Stomach (tissue), 19 donors: ENCODE measurements at places on chromosomes 12 and 14. TPM values are rescaled to one million over a fixed set of nuclear protein-coding genes. Genes with fewer than 3 reads are reported as not detected.

The OTX2 gene
- total RNA-seq: not detected

The CLEC9A gene
- not detected for total RNA-seq

The TRIM9 gene
- total RNA-seq: 1.2 TPM

DNA sequence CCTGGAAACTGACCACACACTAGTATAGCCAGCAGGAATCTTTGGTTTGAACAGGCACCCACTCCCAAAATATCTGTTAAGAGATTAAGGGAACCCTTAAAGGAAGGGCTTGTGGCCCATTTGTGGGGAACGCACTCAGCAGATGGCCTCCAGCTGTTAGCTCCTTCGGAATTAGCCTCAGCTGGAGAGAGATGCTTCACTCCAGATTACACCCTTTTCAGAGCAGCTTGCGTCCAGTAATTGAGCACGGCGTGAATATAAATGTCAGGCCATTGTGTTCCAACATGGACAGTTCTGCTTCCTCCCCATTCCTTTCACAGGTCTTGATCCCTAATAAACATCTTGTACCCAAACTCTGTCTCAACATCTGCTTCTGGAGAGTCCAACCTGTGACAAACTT is 397.8 kb downstream of the SEC23A start:
- DNase-seq: no peak

DNA sequence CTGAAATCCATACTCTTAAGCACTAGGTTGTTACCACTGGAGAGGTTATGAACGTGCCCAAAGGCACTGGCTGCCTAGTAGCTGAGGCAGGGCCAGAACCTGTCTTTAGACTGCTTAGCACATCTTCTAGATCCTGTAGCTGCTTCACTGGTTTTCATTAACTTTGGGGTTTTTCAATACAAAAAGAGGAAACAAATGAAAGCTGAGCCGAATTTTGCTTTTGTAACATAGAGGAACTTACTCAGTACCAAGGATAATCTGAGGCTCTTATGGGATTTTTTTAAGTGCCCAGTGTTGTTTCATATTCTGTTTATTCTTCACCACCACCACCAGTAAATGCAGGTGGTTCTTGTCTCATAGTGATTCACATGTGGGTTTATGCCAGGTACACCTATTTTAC is 396.1 kb downstream of the RAD51B start:
- DNase-seq: no peak

The FAM222A gene
- total RNA-seq: 5.4 TPM

DNA sequence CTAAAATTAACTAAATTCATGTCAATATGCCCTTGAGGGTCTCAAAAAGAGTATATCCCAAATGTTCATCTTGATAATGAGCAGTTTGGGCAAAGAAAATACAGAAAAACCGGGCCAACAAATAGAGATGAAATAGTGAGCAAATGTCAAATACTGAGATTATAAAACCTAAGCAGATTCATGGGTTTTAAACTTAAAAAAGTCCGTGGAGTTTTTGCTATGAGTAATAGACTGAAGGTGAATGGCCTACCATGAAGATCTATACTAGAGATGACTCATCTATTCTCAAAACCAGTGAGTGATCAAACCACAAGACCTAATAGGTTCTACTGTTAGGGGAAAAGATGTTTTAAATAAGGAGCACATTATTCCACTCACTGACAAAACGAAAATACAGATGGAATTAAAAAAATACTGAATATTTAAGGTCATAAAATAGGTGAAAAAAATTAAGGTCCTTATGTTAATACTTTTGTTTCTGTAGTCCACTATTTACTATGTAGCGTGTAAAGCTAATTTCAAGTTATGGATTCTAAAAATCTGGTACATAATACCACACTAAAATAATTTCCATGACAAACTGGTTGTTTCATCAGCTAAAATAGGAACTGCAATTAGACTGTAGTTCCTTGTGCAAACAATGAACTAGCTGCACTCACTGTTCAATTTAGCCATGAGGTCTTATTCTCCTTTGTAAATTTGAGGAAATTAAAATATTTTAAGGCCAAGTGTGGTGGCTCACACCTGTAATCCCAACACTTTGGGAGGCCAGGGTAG is 5.0 kb downstream of the HNRNPC start:
- DNase-seq: no peak

DNA sequence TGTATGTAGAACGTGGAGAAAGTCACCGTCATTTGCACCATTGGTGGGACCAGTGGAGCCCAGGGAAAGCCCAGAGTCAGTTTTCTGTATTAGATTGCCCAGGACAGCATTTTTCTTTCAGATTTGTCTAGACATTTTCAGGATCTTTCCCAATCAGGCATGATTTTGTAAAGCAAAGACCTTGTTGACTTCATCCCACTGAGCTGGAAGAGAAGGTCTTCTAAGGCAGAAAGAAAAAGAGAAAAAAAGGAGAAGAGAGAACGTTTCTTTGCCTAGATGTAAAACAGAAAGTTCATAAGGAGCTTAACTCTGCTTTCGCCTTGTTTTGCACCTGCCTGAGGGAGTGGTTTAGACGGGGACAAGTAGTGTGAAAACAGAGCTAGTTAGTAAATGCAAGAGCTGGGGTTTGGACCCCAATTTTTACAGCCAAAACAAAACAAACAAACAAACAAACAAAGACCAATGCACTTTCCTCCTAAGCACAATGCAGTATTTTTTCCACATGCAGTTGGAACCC is 273.1 kb downstream of the ZFP36L1 start:
- DNase-seq: no peak

- no peak for DNase-seq
These were observed 1061.8 kb upstream of the FLRT2 start for GRCh38 chr14:84468153-84468552.

DNA sequence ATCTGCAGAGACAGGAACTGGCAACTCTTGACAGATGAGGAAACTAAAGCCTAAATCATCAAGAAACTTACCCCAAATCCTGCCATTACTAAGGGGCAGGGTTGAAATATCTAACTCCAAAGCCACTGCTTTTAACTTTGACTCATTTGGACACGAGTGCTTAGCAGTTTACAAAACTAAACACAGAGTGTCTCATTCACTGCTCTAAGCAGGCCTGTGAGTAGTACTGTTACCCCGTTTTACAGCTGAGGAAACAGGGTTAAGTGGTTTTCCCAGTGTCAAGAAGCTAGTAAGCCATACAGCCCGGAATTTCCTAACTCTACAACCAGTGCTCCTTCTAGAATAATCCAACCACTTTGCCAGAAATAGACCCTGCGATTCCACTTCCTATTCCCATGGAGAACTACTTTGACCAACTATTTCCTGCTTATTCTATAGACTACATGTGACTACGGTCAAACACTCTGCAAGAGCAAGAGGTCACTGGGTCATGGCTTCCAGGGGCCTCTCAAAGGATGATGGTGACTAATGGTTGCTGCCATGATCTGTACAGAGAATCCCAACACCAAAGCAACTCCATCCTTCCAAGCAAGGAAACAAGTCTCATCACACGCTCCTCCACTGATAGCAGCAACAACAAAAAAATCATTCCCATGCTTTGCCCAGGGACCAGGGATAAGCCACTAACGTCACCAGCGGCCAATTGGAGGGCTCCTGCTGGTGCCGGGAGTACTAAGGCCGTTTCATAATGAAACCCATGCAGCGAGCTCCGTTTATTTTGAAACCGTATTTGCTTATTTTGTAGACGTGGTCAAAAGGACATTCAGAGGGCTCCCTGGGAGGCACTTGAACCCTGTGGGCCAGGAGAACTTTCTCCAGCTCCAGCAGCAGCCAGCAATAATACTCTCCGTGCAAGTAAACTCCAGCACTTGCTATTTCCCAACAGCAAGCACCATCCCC is 56.3 kb downstream of the NUAK1 start:
- no peak for DNase-seq

The RTL1 gene
- total RNA-seq: not detected

- DNase-seq: no peak
These were observed 188.3 kb downstream of the CAPZA3 start for GRCh38 chr12:18926188-18926587.

The TAS2R46 gene
- total RNA-seq: 2.2 TPM

DNA sequence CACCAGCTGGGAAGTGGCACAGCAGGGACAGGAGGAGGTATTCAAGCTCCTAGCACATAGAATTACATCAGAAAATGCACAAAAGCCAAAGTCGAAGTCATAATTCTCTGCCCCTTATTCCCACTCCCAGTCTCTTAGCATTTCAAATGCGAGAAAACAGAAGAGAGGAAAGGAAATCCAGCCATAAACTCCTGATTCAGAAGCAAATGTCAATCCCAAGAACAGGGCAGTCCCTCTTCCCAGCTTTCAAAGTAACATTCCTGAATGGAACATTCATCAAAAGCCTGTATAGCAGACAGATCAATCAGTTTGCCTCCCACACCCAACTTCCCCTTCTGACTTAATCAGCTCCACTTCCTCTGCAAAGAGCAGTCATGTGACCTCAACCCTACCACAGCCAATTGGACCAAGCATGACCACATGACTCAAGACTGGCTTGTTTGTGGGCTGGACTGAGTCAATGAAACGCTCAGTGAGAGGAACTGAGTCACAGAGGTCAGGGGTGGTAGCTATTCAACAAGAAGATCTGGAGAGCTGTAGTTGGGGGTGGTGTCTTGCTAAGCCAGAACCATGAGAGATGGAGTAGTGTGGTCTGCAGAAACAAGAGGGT is 41.4 kb upstream of the TUNAR start:
- no peak for DNase-seq

DNA sequence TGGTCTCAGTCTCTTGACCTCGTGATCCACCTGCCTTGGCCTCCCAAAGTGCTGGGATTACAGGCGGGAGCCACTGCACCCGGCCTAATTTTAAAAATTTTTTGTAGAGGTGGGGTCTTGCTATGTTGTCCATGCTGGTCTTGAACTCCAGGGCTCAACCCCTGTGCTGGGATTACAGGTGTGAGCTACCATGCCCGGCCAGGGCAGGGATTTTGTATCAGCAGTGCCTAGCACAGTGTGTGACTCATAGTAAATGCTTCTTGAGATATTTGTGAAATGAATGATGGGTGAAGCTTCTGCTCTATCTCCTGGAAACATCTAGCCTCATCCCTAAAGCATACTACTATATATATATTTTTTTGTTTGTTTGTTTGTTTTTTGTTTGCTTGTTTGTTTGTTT is 36.5 kb downstream of the CCDC63 start:
- DNase-seq: no peak

DNA sequence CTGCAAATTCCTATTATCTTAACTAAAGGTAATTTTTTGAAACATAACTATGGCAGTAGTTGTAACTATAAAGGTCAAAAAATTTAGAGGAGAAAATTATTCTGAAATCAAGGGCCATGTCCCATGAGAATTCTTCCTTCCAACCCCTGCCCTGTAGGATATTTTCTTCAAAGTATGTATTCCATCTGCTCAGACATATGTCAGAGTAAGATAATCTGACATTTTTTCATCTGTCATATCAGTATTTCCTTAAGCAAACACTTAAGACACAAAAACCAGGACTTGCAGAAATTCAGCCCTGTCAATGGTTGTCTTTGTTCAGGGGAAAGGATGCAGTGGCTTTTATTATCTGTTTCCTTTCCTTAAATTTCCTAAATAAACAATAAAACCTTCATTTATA is 36.3 kb downstream of the ACSS3 start:
- no peak for DNase-seq
